ENCODE measurements at places on chromosomes 5 and 9.

GRCh38 chr5:145976431-145977155 lies 40.2 kb downstream of the SH3RF2 start:
- DNase-seq = peak; percentile 40

GRCh38 chr5:132681983-132682382 lies 8.2 kb downstream of the IL4 start:
- DNase-seq = no peak

DNA sequence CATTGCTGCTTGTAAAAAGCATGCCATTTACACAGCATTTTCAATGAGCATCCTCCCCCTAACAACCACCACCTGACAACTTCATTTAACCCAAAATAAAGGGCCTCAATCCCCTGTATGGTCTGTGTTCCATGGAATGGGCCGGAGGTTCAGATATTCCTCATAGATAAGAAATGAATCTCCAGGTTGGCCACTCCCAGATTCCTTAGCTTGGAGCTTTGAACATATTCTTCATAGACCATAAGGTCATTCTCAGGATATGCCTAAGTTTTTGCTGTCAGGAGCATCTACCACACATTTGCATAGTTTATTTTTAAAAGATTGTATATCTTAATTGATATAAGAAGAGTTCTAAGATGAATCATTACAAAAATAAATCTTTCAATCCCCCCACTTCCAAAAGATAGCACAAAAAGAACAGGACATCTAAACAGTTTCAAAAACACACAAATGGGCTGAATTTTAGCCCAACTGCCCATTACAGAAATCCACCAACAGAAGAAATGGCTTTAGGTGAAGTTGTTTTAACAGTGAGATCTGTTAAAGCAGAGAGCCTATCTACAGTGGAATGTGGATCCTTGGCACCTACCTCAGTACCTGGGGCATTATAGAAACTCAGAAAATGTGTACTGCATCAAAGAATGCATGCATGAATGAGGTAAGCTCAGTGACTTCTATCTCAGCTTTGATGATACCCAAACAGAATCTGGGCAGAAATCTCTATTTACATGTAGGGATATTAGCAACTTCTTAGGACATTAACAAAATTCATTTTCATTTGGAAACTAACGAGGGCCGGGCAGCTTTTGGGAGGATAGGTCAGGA lies 179.8 kb downstream of the SEC61B start:
- DNase-seq = no peak

DNA sequence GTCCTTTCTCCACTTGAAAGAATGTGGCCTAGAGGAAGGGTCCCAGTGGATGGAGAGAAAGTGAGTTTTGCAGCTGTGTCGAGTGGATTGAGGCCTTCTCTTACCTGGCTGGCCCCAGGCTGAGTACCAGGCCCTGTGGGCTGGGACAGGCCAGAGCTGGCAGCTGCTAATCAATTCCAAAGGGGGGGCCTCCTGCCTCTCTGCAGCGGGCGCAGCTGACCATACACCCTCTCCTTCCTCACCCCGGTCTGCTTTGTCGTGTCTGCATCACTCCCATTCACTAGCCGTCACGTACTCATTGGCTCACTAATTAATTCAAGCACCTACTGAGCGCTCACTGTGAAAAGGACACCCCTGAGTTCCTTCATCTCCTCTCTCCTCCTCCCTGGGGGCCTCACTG lies 58.4 kb upstream of the PITX1 start:
- no peak for DNase-seq

DNA sequence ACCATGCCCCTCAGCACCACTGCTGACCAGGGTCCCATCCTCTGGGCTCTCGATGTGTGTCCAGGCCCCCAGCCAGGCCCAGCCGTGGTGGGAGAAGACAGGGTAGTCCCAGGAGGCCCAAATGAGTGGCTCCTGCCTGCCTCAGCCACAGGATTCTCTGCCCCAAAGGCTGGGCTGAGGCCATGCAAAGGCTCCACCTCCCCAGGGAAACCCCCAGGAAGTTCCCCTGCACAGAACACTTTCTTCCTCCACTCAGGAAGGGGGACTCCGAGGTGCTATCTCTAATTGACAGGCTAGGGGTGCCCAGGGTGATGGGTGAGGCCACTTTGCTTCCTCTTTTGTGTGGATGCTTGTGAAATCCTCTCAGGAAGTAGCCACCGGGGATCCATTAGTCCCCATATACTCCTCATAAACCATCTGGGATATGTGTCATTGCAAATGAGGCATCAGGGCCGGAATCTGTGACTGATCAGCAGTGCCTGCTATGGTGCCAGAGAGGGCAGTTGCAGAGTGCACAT lies 23.1 kb upstream of the TDRD7 start:
- DNase-seq = no peak

DNA sequence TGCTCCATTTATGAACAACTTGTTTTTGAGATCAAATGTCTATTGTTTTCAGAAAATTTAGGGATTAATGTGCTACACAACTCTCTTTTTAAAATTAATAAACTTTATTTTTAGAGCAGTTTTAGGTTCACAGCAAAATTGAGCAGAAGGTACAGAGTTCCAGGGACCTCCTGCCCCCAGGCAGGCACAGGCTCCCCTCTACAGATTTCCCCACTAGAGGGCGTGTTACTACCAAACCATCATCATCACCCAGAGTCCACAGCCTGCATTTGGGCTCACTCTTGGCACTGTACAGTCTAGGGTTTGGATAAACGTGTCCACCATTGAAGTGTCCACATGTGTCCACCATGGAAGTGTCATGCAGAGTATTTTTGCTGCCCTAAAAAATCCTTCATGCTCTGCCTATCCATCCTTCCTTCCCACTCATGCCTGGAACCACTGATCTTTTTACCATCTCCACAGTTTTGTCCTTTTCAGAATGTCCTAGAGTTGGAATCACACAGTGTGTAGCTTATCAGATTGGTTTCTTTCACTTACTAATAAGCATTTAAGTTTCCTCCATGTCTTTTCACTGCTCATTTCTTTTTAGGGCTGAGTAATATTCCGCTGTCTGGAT lies 61.7 kb downstream of the MRPL36 start:
- DNase-seq = no peak

DNA sequence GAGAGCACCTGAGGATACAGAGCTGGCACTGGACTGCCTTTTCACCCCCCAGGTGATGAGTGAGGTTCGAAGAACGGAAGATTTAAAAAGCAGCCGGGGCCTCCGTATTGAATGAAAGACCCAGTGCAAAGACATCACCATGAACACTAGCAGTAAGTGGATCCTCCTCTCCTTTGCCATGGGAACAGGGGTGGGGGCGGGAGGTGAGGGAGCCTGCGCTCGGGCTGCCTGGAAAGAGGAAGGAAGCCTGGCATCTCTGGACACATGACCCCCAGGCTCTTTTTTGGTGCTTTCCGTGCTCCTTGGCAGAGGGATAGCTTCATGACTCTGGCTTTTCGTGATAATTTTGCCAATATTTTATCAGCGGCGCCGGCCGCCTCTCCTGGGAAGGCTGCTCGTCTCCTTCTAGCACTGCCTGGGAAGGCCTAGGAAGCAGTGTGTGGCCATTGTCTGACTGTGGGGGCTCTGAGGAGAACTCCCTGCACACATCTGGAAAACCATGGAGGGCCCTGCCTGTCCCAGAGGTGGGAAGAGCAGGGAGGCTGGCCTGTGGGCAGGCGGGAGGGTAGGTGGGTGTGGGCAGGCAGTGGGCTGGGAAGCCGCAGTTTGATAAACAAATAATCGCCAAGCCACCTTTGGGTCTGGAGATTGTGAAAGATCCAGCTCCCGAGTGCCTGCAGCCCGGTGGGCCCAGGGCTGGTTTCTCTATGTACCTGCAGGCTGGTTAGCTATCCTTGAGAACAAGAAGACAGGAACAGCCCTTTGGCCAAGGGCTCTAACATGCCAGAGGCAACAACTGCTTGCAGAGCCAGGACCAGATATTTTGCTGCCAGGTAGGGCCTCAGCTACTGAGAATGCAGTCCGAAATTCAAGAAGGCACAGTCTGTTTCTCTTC lies 911 bp downstream of the ABLIM3 start:
- DNase-seq = no peak

DNA sequence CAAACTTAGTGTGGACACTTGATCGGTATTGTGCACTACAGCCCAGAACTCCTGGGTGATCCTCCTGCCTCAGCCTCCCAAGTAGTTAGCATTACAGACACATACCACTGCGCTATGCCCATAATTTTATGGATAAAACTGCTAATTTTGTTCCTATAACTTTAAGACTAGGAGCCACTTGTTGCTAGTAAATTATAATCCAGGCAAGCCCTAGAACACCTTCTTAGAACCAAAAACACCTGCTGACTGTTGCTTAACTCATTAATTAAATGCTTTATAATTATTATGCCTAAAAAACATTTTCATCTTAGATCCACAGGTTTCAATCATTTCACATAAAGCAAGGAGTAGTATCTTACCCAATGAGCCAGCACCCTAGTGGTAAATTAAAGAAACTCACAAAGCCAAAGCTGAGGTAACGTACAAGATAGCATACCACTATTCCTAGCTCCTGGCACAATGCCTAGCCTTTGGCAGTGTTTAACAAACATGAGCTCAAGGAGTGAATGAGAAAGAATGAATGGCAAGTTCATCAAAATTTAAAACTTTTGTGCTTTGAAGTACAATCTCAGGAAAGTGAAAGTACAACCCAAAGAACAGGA lies 5.4 kb downstream of the MRPS27 start:
- DNase-seq = peak; percentile 59

DNA sequence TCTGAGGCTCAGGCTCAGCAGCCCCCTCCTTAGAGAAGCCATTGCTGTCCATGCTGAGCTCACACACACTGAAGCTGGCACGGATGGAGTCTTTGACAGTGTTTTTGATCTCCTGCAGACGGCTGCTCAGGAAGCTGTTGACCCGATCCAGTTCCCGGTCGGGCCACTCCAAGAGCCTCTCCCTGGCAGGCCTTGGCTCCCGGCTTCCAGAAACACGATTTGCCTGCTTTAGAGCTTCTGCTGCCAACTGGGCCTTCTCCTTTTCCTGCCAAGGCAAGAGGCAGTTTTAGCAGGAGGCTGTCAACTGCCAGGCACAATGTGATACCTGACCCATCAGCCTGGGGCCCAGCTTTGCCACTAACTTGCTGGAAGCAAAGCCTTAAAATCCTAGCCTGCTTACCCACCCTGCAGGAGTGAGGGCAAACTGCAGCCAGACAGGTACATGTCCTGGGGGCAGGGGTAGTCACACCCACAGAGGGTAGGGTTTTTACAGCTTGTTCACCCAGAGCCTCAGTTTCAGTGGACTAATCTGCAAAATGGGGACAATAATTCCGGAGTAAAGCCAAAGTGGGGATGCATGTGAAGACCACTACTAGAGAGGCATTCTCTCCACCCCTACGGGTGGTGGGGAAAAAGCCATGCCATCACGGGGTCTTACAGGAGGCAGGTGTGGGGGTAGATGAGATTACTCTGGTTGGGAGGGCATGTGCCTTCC lies 8.3 kb upstream of the DDX41 start:
- DNase-seq = no peak

DNA sequence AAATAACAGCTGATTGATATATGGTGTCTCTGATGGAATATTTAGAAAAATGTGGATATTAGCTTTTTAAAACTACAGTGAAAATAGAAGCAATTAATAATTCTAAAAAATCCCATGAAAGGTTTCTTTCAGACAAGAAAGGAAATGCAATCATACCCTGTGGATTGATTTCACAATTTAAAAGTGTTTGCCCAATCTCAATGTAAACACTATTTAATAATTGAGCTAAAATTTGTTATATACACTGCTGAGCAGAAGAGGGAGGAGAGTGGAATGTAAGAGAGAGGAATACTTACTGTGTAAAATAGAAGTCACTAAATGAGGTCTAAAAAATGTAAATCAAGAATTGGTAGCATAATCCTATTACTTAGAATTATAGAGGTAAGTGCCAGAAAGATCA lies 76.9 kb downstream of the FEM1C start:
- DNase-seq = no peak

GRCh38 chr5:54529565-54529964 lies 12.0 kb downstream of the SNX18 start:
- DNase-seq = peak; percentile 57

GRCh38 chr5:144794922-144795321 lies 624.2 kb downstream of the KCTD16 start:
- no peak for DNase-seq

DNA sequence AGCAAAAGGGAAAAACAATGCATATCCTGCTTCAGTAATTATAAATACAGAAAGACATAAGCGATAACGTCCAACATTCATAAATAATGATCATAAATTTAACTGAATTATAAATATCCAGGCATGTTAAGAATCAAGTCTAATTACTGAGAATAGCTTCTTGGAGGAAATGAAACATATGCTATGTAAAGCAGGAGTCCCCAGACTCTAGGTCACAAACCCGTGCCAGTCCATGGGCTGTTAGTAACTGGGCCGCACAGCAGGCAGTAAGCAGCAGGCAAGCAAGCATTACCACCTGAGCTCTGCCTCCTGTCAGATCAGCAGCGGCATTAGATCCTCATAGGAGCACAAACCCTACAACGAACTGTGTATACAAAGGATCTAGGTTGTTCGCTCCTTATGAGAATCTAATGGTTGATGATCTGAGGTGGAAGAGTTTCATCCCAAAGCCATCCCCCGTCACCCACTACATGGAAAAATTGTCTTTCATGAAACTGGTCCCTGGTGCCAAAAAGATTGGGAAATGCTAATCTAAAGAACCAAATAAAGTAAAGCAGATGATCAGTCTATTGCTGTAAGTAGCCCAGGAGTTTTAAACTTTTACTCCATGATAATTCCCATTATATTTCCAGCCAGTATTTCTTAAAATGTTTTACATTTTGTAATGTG lies 50.4 kb downstream of the CERT1 start:
- no peak for DNase-seq

- DNase-seq = no peak
Measured at GRCh38 chr5:123929055-123929474, 417.1 kb downstream of the CSNK1G3 start.

- no peak for DNase-seq
Measured at GRCh38 chr5:173153842-173154241, 9.5 kb downstream of the BNIP1 start.

GRCh38 chr5:74441616-74442015 lies 198.9 kb downstream of the ENC1 start:
- no peak for DNase-seq

- DNase-seq = peak; percentile 30
Measured at GRCh38 chr9:122350577-122351355, 20.1 kb upstream of the PTGS1 start.

DNA sequence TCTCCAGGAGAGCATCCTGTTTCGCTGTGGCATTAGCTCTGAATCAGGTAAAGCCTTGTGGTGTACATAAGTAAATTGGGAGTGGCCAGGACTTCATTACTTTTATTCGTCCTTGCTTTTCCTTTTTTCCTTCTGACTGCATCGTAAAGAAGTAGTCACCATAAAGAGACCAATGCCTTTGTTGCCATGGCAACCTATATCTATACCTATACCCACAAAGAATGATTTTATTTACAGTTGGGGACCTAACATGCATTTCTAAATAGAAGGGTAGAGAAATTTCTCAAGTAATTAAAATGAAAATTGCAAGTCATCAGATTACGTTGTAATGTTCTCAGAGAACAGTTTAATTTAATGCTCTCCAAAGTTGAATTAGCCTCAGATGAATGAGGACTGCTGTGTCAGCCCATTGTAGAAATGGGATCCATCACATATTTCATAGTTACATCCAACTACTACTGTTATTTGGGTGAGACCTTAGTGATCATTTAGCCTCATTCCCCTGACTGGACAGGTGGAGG lies 18.6 kb downstream of the PTCD2 start:
- no peak for DNase-seq

Data from pulmonary artery endothelial cell (primary cell).